ENCODE measurements at places on chromosomes 11 and 22.
A peak's percentile ranks its signal among the peaks of the same experiment; 100 is the strongest.

GRCh38 chr22:27796829-27797519, 4.6 kb downstream of the MN1 start:
- DNase-seq, result no peak

GRCh38 chr11:61739966-61740365, 12.5 kb upstream of the MYRF start:
- DNase-seq, result no peak

DNA sequence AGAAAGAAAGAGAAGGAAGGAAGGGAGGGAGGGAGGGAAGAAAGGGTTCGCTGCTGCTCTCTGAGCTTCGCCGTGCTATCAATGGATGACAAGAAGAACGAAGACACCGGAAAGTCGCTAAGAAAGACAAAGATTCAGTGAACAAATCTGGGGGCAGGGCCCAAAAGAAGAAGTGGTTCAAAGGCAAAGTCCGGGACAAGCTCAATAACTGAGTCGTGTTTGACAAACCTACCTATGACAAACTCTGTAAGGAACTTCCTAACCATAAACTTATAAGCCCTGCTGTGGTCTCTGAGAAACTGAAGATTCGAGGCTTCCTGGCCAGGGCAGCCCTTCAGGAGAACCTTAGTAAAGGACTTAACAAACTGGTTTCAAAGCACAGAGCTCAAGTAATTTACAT, 2.9 kb upstream of the TTLL1 start:
- DNase-seq, result no peak

DNA sequence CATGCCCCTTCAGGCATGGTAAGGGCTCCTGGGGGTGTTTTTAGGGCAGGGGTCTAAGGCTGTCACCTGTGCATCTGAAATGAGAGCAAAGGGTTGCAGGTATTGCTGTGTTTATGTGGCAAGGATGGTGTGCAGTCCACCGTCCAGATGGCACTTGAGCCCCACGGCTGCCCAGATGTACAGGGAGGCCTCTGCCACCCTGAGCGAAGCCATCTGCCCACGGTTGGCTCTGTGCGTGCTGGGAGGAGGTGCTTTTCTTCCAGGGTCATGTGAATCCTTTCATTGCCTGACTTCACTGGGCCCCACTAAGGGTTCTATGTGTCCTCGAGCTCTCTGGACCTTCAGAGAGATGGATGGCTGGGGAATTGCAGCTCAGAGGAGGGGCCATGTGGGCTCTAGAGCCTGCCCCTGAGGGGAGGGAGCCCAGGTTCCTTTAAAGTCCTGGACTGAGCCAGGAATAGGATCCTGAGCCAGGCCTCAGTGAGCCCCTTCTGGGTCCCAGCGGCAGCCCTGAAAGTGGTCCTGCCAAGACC, 89.9 kb downstream of the CTTN start:
- DNase-seq, result no peak

DNA sequence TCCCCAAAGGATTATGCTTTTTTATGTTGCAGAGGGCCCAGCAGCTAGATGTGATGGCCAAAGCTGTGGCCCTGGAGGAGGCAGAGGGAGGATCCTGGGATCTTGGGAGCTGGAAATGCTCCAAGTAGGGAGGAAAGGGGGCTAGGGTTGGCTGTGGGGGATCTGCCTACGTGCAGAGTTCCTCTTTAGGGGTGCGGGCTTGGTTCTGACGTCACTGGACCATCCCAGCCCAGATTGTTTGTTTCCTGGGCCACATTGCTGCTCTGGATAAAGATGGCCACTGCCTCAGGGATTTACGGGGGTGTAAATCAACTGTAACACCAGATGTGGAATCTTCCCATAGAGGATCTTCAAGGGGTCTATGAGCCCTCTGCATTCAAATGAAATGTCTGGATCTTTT, 110.3 kb upstream of the SYT13 start:
- DNase-seq, result no peak

DNA sequence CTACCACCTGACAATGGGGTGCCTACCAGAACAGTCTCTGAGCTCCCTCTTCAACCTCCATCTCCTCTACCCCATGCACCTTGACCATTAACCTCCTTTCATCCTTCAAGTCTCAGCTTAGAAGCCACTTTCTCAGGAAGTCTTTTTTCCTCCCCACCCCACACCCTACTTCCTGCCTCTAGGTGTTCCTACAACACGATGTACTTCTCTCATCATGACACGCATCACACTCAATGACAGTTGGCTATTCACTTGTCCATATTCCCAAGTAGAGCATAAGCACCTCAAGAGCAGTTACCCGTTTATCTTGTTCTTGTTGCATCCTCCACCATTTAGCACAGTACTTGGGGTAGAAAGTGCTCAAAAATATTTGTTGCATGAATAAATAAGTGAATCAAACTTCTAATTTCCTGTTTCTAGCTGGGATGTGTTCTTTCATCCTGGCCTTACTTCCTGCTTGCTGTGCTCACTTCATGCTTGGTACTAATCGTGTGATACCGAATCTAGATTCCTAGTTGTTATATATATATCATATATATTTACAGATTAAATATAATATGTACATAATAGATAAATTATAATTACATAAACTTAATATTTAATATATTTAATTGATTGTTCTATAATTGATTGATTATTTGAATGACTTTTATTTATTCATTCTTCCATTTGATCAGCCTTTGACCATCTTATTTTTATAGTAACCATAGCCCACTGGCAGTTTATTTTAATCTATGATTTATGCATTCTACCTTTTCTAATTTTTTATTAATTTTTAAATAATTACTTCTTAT, 177.5 kb upstream of the TMEM45B start:
- no peak for DNase-seq

GRCh38 chr11:93034031-93034722, 64.7 kb downstream of the MTNR1B start:
- DNase-seq, result no peak

- DNase-seq, result no peak
Observed at GRCh38 chr11:126914166-126914565, 86.4 kb downstream of the KIRREL3 start.

- no peak for DNase-seq
Observed at GRCh38 chr11:61111786-61112517, 9.7 kb downstream of the CD5 start.

- no peak for DNase-seq
Observed at GRCh38 chr11:73395297-73396208, 19.4 kb downstream of the RELT start.

DNA sequence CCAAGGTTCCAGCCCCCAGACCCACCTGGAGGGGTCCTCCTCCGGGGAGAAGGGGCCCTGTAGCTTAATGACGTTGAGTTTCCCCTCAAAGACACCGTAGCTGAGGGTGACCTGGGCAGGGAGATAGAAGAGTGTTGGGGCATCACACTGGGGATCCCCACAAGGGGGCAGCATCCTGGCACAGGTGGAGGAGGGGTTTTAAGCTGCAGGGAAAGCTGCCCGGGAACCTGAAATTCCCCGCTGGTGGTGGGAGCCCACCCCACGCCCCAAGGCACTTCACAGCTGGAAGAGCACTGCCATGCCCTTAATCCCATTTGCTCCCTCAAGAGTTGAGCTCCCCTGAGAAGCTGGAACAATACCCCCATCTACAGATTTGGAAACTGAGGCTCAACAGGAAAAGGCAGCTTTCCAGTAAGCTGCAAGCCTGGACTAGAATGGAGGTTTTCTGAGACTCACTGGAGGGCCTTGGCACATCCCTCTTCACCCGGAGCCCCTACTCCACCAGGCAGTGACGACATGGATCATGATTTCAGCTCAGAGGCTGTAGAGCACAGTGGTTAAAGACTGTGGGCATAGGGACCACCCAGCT, 13.7 kb downstream of the MFNG start:
- DNase-seq, result peak; percentile 17

- DNase-seq, result no peak
Observed at GRCh38 chr11:64222651-64223000, 3.4 kb downstream of the TRPT1 start.

DNA sequence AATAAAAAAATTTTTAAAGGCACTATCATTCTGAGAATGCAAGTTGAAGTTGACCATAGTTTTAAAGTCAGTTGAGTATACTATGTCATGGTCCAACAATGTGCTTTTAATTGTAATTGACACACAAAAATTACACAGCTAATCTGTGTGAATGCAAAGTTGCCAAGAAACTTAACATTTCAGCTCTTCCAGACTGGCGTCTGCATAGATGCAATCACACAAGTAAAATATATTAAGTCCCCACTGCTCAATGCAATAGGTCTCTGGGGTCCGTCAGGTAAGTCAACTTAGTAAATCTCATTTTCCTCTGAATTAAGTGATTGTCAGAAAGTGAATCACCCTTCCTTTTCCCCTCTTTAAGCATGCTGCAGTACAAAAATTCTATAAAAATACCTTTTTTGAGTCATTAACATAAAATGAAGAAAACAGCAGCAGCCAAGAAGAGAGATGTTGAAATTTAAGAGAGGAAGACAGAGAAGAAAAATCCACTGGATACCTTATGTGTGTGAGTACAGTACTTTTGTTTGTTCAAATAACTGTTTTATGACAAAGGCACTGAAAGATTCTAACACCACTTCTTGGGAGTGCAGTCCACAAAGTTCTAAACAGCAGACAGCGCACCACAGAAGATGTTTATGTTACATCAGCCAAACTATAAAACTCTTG, 5.1 kb downstream of the FZD4 start:
- DNase-seq, result no peak

DNA sequence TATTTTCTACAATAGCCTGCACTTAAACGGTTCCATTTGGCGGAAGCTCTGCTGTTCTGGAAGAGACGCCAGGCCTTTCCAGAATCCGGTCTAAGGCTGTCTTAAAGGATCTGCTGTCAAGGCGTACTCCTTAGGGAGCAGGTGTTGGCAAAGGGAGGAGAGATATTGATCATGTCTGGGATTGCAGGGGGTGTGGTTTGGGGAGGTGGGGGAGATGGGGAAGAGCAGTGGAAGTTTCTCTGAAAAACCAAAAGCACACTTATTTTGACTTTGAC, 22.5 kb upstream of the WNT11 start:
- DNase-seq, result no peak

DNA sequence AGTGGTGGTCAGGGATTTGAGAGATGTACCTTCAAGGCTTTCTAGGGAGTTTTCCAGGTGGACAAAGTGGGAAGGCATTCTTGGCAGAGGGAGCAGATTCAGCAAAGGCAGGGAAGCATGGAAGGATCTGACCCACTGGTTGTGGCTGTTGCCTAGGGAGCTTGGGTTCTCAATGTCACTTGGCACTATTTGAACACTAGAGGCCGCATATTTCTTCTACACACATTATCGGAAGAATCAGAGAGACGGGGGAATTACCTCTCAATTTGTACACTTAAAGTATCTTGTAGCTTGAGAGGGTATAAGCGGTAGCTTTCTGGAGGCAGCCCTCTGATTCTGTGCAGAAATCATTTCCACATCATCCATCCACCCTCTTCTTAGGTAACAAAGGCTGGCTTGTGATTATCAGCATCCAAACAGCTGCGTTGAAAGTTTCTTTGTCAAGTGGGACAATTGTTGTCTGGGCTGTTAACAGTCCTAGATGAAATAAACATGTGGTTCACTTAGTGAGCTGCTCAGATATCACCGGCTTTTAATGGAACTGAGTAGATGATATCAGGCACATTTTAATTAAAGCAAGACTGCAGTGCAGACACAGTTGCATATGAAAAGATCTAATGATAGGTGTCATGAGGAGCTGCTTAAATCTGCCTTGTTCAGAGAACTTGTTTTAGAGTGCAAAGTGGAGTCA, 2.6 kb downstream of the NELL1 start:
- DNase-seq, result peak; percentile 83

DNA sequence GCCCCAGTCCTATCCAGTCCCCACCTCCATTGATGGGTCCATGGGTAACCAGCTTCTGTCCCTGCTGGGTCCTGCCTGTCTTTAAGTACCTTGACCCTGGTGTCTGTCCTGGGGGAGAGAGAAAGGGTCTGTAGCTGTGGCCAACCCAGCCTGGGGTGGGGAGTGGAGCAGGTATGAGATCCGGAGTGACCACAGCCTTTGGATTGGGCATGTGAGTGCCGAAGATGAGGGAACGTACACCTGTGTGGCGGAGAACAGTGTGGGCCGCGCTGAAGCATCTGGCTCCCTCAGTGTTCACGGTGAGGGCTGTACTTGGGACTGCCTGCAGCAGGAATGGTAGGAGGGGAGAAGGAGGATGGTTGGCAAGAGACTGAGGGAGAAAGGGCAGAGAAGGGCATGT, 5.2 kb downstream of the ROBO3 start:
- no peak for DNase-seq

DNA sequence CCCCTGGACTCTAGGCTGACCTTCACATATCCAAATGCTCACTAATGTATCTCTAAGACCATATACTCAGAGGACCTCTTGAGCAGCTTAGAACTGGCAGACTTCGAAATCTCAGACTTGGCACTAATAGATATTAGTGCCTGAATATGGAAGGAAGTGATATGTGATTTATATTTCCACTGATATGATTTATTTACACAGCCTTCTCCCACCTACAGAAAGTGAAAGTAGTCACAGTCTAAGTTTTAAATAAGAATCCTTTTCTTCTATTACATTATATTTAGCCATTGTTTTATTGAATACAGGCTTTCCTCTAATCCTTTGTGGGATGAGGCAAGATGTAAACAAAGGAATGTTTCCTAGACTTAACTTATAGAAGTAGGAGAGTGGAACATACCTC, 6.7 kb upstream of the NAV2 start:
- DNase-seq, result no peak

DNA sequence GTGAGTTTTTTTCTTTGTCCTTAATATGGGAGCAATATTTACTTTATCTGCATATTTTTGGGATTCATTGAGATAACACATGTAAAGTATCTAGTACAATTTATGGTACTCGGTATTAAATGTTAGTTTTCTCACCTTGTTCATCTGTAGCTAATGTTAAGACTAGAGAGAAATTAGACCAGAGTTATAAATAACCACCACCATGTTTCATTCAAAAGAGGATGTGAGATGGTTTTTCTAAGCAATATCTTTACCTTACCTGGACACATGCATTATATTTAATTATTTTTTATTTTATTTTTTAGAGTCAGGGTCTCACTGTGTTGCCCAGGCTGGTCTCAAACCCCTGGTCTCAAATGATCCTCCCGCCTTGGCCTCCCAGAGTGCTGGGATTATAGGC, 18.4 kb downstream of the ARHGAP42 start:
- no peak for DNase-seq

- DNase-seq, result no peak
Observed at GRCh38 chr11:59207988-59208451, 4.7 kb downstream of the MPEG1 start.

- peak; percentile 92 for DNase-seq
Observed at GRCh38 chr11:86193297-86194095, 51.1 kb upstream of the EED start.

- DNase-seq, result peak; percentile 35
Observed at GRCh38 chr22:33049119-33049729, 9.0 kb downstream of the SYN3 start.

DNA sequence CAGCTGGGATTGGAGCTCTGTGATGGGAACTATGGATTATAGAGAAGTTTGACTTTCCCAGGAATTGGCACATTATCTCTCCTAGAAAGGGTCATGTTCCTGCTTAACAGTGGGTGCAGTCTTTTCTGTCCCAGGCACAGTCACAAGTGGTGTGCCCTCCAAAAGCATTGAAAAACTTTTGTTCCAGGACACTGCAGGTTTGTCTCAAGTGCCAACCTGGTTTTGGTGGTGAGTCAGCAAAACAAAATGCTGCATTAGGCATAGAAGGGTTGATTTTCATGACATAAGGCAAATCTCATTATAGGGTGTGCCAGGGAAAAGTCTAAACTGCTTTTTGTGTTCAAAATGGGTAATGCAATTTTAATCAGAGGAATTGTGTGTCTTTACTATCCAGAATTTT, 4.9 kb downstream of the HTATIP2 start:
- no peak for DNase-seq
